ENCODE measurements at places on chromosomes 13 and 19.

GRCh38 chr19:53961523-53962356 is 997 bp upstream of the CACNG8 start:
- no peak overlapping the region for H3K27ac ChIP-seq
- H3K4me1 ChIP-seq: peaks cover 2% of the 10 kb centered on the region
- no peak for DNase-seq
- H3K36me3 ChIP-seq: no peaks in the 10 kb centered on the region
- H3K27me3 ChIP-seq: peaks cover 90% of the 10 kb centered on the region

GRCh38 chr19:32296694-32297093 is 48.7 kb upstream of the ZNF507 start:
- no peaks in the 10 kb centered on the region for H3K36me3 ChIP-seq
- H3K27me3 ChIP-seq: no peaks in the 10 kb centered on the region
- no peak overlapping the region for H3K27ac ChIP-seq

- H3K4me1 ChIP-seq: peaks cover 15% of the 10 kb centered on the region
- H3K36me3 ChIP-seq: peaks cover 3% of the 10 kb centered on the region
- no peak for DNase-seq
- H3K27me3 ChIP-seq: peaks cover 42% of the 10 kb centered on the region
Observed at GRCh38 chr19:46021531-46022041, 1.3 kb downstream of the PGLYRP1 start.

DNA sequence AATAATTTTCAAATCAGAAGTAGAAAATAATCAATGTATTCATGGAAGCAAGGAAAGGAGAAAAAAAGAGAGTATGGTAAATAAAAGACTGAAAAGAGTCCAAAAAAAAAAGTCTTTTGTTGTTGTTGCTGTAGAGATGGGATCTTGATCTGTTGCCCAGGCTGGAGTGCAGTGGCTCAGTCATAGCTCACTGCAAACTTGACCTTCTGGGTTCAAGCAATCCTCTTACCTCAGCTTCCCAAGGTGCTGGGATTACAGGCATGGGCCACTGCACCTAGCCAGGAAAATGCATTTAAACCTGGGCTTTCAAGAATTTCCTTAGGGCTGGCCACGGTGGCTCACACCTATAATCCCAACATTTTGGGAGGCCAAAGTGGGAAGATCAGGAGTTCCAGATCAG is 7.0 kb upstream of the MAP3K10 start:
- no peak overlapping the region for H3K4me3 ChIP-seq
- H3K27me3 ChIP-seq: peaks cover 22% of the 10 kb centered on the region
- no peaks in the 10 kb centered on the region for H3K4me1 ChIP-seq
- H3K36me3 ChIP-seq: no peaks in the 10 kb centered on the region

DNA sequence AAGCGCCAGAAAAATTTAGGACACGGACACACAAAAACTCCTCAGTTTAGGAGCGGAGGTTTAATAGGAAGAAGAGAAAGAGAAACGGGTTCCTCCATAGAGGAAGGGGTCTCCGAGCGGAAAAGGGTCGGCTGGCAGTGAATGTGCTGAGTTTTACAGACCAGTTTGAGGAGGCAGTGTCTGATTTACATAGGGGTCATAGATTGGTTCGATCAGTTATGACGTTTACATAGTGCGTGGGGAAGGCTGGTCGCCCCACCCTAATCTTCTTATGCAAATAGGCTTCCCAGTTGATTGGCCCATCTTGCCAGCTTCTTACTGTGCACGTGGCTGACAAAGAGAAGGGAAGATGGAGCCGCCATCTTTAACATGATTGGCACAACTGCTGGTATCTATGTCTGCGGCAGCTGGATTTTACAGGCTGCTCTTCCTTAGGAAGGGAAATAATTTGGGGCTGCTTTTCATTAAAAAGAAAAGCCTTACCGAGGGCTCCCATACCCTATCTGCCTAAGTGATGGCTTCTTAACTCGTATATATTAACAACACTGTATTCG is 1.2 kb upstream of the ZNF225 start:
- H3K4me3 ChIP-seq: peak overlapping the region; percentile 51
- DNase-seq: no peak
- H3K4me1 ChIP-seq: peaks cover 23% of the 10 kb centered on the region
- peaks cover 40% of the 10 kb centered on the region for H3K36me3 ChIP-seq
- H3K27me3 ChIP-seq: peaks cover 5% of the 10 kb centered on the region

Measured in activated naive CD4-positive, alpha-beta T cell treated with anti-CD3 and anti-CD28 coated beads, Interleukin-2, amount 10 ng/mL, durations not matched to agents 7 days and 5 days (primary cell).